ENCODE measurements at places on chromosomes 1 and 21.
A peak's percentile ranks its signal among the peaks of the same experiment; 100 is the strongest.

GRCh38 chr1:58231204-58231603, 315.3 kb downstream of the OMA1 start:
- DNase-seq = no peak

- DNase-seq = no peak
Measured at GRCh38 chr1:108009603-108010195, 44.7 kb upstream of the VAV3 start.

DNA sequence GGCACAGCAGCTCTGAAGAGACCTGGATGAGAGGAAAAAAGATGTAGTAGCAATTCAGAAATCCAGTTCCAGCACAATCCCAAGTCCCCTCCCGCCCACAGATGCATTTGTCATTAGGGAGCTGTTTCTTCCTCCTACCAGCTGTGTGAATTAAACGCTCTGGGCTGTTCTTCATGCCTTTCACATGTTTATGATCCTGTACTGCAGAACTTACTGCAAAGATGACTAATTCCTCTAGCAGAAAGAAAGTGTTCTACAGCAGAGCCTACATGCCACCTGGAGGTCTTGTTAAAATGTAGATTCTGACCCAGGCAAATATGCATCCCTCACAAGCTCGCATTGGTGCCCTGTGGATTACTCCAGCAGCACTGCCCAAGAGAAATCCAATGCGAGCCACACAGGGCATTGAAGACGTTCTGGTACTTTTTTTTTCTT, 6.5 kb downstream of the ENO1 start:
- no peak for DNase-seq

DNA sequence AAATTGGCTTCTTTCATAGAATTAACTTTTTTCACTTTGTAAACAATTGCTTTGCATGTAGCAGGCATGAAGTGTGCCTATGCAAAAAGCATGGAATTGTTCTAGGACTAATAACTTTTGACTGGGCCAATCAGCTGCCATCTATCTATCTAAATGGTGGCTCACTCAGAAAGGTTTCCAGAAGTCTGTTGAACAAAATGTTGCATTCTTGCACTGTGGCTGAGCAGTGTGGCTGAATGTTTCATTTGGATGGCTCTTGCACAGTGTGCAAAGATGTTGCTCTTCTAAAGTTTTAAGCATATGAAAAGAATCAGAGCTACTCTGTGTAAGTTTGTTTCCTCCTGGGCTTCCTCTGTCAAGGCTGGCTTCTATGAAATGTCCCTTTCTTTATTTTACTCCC, 213.5 kb downstream of the KCTD3 start:
- DNase-seq = no peak

DNA sequence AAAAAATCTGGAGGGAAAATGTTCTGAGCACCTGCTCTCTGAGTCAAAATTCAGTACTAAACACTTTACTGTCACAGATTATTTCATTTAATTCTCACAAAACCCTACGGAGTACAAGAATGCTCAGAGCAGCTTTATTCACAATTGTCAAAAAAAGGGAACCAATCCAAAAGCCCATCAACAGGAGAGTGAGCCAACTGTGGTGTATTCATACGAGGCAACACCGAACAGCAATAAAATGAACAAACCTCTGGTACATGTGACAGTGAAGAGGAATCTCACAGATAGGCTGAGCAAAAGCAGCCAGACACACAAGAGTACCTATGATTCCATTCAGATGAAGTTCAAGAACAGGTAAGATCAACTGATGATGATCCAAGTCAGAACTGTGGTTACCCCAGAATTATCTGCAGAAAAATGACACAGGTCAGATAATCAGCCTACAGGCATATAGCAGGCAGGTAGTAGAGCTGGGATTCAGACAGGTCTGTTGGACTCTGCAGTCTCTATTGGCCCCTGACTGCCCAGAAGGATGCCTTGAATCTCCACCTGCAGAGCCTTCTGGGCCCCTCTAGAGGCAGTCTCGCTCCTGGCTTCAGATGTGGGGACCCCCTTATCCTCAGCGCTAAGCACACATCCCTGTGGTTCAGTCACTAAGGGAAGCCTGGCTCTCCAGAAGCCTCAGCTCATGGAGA, 19.2 kb downstream of the SLC9A1 start:
- peak; percentile 45 for DNase-seq

- no peak for DNase-seq
Measured at GRCh38 chr1:150532860-150533259, 16.3 kb upstream of the ADAMTSL4 start.

DNA sequence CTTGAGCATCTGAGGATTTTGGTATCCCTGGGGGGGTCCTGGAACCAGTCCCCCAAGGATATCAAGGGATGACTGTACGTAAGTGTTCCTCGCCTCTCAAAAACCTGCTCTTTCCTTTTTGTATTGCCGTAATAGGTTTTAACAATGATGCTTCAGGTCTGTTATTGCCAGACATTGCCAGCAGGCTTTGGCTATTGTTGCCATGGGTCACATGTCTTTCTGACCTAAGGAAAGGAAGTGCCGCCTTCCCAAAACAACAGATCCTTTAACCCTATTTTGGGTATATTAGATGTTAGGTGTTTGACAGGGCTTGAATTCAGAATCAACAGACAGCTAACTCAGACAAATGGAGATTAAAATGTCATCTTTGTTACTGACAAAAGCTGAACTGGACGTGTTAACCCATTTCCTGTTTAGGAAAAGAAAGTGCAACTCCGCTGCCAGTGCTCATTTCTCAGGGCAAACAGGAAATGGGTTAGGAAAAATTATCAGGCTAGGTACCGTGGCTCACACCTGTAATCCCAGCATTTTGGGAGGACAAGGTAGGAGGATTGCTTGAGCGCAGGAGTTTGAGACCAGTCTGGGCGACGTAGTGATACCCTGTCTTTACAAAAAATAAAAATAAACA, 12.4 kb upstream of the PRPF38B start:
- no peak for DNase-seq

GRCh38 chr1:155960081-155960745, 18.1 kb downstream of the ARHGEF2 start:
- no peak for DNase-seq

- no peak for DNase-seq
Measured at GRCh38 chr1:5996641-5997270, 4.5 kb upstream of the NPHP4 start.

GRCh38 chr1:231070758-231071444, 30.8 kb upstream of the FAM89A start:
- DNase-seq = no peak

DNA sequence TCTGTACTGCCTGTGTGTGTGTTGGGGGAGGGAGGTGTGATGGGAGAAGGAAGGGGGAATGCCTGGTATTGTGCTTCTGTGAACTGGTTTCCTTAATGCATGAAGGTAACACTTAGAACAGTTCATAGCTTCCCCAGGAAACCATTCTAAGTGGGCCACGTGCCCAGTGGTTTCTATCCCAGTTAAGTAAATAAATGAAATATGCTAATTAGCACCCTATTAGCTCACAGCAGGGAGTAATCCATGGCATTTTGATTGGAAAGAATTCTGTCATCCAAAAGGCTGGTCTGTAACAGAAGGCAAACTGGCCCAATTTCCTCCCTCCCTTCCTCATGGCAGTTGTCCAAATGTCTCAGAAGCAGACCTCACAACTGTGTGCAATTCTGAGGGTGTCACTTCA, 199.3 kb downstream of the TTLL7 start:
- DNase-seq = no peak

- DNase-seq = peak; percentile 5
Measured at GRCh38 chr1:58047265-58047858, 499.2 kb downstream of the OMA1 start.
